ENCODE measurements at places on chromosomes 6 and 20. TPM values are rescaled to one million over a fixed set of nuclear protein-coding genes. Genes with fewer than 3 reads are reported as not detected.
A peak's percentile ranks its signal among the peaks of the same experiment; 100 is the strongest.

Gene HEY2
- total RNA-seq: under 0.01 TPM

- peak; percentile 71 for DNase-seq
These were observed 67.2 kb upstream of the TBC1D7 start for GRCh38 chr6:13395272-13396237.

Gene EYA2
- total RNA-seq: 11.0 TPM

GRCh38 chr20:1390581-1391403, 2.1 kb downstream of the FKBP1A start:
- DNase-seq: no peak

GRCh38 chr6:87104667-87105066, 9.8 kb upstream of the CGA start:
- no peak for DNase-seq

Gene ALDH8A1
- total RNA-seq: not detected

- DNase-seq: no peak
These were observed 57.7 kb upstream of the VSTM2L start for GRCh38 chr20:37845241-37845681.

Gene GPSM3
- not detected for total RNA-seq

GRCh38 chr20:13638162-13638495, 603 bp downstream of the TASP1 start:
- DNase-seq: no peak

DNA sequence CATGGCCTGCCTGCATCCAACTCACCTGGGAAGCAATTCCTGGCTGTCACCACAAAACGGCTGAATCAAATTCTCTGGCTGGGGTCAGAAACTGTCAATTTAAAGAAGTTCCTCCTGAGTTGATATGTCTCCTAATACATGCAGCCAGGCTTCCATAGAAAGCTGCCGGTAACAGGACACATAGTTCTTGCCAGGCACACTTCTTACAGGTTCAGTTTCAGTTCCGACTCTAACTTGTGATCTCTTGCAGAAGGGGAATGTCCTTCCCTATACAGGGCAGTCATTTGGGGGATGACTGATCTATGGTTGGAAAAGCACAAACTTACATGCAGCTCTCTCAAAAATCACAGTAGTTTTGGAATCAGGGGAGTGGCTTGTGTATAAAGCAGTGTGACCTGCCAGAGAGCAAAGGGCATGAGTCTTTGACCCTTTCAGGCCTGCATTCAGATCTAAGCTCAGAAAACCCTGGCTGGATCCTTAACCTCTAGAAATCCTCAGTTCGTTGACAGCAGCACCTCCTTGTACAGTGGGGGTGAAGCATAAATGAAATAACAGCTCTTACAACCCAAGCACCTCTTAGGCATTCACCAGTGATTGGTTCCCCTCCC, 195.6 kb downstream of the SCP2D1 start:
- DNase-seq: no peak
